ENCODE measurements at places on chromosomes 7 and 10.

DNA sequence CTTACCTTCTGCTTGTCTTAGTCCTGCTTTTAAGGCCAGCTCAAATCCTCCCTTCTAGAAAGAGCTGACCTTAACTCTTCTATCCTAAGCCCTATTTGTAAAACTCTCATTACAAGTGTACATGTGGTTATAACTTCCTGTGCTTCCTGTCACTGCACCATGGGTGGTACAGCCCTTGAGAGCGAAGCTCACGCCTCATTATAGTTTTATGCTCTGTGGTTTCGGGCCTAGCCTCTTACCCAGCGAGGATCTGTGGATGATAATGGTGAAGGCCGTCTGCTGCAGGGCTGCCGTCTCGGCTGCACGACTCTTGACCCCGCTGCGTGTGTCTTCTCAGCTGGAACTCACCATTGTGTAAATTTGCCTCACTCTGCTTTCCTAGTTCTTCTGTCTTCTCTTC lies 74.6 kb downstream of the CUL1 start:
- no peak for DNase-seq

DNA sequence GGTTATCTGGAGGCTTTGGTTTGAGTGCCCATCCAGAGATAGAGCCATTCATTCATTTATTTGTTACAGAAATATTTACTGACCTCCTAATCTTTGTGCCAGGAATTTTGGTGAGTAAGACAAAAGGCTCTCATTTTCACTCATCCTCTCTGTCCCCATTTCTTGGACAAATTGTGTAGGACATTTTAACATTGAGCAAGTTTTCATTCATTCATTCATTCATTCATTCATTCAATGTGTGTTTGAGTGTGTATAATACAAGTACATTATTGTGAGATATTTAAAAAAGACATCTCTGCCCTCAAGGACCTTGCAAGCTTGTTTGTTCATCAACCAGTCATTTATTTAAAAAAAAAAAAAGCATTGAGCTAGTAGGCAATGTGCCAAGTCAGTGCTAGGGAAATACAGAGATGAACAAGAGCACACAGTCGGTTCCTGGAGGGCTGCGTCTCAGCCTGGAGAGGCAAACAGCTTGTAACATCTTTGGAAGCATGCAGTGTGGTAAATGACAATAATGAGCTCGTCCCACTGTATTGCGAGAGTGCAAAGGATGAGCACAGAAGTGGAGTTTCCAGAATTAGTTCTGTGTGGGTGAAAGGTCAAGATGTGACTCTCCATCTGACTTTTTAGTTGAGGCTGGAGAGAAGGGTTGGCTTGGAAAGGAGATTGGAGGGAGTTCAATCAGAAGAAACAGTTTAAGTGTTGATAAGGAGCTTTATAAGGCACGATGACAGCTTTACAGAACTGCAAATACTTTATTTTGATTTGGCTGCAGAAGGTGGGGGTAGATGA lies 50.5 kb upstream of the HBP1 start:
- no peak for DNase-seq

GRCh38 chr7:149873074-149873969 lies at the start of gene ATP6V0E2:
Gene ATP6V0E2 (plus strand): TSS chr7:149873969. CDS start chr7:149874066, 97 bp downstream.
- DNase-seq, result peak; percentile 86

DNA sequence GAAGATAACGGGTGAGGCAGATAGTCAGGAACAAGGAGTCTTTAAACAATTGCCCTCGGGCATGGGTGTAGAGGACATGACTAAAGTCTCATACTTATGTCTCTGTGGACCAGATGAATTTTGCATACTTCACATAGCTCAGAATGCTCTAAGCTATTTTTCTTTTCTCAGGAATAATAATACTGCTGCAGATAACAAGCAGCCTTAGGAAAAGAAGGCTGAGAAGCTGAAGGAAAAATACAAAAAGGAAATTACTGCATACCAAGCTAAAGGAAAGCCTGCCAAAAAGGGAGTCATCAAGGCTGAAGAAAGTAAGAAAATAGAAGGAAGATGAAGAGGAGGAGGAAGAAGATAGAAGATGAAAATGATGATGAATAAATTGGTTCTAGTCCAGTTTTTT lies 13.4 kb upstream of the ERCC6 start:
- DNase-seq, result no peak

DNA sequence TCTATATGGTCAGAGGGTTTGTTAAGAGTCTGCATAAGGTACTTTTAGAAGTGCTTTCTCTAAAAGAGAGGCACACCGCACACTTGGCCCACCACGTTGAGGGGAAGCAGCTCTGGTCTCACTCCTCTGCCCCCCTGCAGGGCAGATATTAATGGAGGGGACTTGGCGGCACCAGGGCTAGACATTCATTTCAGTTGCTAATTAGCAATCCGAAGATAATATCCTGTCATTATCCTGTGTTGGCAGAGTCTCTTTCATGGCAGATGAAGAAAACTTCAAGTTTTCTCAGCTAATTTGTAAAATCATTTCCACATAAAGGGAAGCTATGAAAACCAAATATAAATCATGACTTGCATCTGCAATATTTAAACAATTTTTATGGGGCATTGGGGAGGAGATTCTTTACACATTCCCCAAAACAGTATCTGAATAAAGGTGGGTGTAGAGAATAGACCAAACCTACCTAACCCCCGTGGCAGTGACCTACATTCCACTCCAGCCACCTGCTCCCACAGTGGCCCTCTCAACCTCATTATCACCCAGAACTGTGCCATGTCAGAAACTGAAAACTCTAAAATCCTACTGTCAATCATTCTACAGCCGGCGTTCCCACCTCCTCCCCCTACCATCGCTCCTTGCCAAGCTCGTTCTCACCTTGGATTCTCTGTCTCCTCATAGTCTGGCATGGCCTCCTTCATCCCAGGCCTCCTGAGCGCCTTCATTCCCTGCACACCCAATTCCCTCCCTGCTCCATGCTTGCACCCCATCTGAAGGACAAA lies 54.1 kb upstream of the STK17A start:
- DNase-seq, result no peak

- DNase-seq, result no peak
Observed at GRCh38 chr7:20790375-20790774, 3.7 kb upstream of the SP8 start.

DNA sequence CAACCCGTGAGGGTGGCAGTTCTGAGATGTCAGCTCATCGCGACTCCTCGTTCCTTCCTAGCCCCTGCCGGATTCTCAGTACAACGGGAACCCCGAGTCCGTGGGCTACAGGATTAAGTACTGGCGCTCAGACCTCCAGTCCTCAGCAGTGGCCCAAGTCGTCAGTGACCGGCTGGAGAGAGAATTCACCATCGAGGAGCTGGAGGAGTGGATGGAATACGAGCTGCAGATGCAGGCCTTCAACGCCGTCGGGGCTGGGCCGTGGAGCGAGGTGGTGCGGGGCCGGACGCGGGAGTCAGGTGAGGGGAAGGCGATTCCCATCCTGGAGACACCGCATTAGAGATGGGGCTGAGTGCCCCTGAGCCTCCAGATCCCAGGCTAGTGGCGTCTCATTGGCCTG lies 568.1 kb upstream of the FOXK1 start:
- no peak for DNase-seq

DNA sequence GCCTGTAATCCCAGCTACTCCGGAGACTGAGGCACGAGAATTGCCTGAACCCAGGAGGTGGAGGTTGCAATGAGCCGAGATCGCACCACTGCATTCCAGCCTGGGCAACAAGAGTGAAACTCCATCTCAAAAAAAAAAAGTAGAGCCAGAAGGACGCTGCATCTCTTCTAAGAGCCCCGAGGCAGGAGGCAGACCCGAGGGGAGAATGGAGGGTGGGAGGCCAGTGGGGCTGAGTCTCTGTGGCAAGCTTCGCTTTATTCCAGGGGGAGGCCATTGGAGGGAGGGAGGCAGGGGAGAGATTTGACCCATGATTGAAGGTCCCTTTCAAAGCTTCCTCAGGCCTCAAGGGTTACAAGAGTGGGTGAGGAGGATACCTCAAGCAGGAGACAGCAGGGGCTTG lies 18.7 kb downstream of the TTYH3 start:
- no peak for DNase-seq

GRCh38 chr7:112505495-112505894 lies 24.7 kb downstream of the LSMEM1 start:
- no peak for DNase-seq

DNA sequence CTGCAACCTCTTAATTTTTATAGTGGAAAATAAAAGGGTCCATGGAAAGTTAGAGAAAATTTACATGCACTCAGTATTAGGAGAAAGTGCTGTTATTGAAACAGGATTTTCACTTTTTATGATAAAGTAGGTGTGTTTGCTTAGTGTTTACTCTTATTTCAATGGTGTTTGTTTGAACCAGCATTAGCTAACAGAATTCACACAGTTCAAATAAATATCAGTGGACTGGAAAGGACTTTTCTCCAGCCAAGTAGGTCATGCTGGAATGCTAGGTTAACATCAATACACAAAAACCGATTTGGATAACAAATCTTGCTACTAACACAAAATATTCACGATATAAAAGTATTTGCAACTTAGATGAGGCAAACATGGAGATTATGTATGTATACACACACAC lies 49.4 kb upstream of the BET1 start:
- DNase-seq, result no peak

- no peak for DNase-seq
Observed at GRCh38 chr10:102608487-102608886, 35.8 kb upstream of the TRIM8 start.

GRCh38 chr10:122142641-122143237 lies 128.4 kb upstream of the BTBD16 start:
- DNase-seq, result no peak

DNA sequence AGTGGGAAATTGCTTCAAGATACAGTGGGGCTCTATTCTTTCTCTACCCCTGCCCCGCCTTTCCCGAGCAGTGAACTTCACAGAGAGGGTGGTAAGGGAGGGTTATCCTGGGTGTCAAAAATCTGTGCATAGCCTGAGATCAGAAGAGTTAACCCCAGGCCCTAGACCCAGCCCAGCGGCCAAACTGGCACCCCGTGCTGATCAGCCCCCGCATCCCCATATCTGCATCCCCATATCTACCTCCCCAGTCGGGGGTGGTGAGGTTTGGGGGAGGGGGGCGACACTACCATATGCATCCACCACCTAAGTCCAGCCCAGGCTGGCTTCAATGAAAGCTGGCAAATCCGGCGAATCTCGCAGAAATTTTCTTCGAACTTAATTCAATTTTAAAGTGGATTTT lies 7.0 kb upstream of the DLX6 start:
- DNase-seq, result no peak

DNA sequence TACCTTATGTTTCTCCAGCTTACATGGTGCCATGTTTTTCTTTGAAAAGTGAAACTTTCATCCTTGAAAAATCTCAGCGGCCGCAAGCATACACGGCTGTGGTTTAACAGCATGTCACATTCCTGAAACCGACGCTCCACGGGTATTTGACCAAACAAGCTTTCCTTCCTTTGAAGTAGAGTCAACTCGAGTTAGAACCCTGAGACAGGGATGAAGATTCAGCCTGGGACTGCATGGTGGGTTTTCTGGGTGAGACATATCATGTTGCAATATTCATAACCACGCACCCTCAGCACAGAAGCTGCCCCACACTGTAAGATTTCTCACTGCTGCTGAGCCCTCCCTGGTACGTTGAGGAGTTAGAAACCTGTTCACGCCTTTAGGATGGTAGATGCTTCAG lies 8.1 kb downstream of the CYP26A1 start:
- no peak for DNase-seq

DNA sequence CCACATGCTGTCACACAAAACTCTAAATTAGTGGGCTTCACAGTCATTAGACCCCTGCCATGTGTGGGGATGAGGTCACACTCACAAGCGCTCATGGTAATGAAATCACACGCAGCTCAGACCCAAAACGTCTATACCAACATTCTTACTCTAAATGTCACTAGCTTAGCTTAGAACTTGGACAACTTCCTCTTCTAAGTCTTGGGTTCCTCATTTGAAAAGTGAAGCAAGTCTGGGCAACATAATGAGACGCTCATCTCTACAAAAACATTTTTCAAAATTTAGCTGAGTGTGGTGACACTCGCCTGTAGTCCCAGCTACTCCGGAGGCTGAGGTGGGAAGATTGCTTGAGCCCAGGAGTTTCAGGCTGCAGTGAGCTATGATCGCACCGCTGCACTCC lies 92.7 kb upstream of the MACROH2A2 start:
- DNase-seq, result no peak

DNA sequence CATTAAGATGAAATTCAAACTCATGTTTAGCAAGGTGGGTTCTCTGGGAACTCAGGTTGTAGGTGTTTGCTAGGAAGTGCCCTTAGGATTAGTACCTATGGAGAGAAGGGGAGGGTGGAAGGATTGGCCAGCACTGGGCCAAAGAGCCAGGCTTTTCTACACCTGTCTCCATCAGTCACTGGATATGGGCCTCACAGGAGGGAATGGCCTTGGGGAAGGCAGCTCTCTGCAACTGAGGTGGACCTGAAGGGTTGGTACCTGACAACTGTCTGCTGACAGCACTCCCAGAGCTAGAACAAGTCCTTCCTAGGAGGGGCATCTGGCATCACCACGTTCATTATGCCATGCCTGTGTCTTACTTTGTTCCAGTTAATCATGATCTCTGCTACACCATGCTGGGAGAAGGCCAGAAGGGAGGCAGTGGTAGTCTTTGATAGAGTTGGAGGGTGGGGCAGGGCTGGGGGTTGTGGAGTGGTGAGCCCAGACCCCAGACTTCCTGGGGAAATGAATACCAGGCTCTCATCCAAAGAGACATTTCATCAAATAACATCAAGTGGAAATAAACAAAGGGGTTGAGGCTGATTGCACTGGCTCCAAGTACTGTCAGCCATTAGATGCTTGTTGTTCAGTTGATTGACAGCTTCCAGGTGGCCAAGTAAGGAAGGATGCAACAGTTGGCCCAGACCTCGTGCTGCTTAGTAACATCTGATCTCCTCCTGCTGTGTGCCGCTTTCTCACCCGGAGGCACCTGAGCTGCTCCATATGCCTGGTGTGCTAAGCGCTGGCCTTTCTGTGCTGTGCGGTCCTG lies 70.6 kb upstream of the PIK3CG start:
- no peak for DNase-seq

GRCh38 chr7:100632951-100633717 lies 8.2 kb downstream of the TFR2 start:
- peak; percentile 46 for DNase-seq

DNA sequence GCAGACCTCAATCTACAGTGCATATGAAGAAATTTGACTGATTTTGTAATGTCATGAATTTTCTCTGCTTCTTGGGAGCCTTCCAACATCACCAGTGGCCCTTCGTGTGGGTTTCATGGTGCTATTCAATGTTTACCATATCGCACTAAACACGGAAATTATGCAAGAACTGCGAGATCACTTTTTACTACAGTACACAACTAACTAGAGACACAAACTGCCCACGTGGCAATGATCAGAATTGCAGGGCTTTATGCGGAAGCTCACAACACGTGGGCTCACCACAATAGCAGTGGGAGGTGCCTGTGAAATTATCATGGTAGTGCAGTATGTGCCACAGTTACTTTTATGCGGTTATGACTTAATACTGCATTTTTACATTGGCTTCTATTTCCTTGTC lies 449.7 kb upstream of the KLF6 start:
- DNase-seq, result peak; percentile 11

DNA sequence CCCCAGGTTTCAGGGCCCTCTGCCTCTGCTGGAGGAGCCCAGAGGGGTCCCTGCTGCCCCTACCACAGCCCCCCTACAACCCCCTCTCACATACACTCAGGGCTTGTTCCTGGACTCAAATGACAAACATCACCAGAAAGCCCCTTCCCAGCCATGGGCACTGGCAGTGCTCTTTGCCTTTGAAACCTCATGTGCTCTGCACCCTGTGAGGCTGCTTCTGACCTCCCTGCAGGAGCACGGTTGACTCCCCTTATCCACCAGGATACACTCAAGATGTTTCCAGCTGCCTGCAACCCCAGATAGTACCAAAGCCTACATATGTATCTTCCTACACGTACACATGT lies 3.5 kb upstream of the ADIRF start:
- DNase-seq, result no peak

GRCh38 chr10:94677691-94678090 lies 5.8 kb upstream of the CYP2C18 start:
- DNase-seq, result no peak
